ENCODE measurements at places on chromosomes 7 and 10.

- DNase-seq: no peak
Observed at GRCh38 chr10:118816471-118817168, 61.9 kb upstream of the CACUL1 start.

- no peak for DNase-seq
Observed at GRCh38 chr7:55557666-55558188, 14.6 kb downstream of the VOPP1 start.

DNA sequence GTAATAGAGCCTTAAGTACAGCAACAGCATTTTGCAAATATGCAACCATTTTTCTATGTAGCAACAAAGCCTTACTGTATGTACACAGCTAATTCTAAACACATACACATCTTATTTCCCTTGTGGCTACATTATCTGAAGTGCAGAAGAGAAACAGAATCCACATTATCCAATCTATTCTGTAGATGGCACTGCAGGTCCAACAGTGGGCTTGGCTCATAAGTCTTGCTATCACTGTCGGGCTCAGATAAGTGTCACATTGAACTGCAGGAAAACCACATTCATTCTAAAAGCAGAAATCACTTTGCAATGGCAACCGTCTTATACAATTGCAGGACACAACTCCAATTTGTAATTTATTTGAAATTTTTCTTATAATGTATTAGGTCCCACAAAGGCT lies 109.8 kb upstream of the NOBOX start:
- DNase-seq: peak; percentile 31

- DNase-seq: no peak
Observed at GRCh38 chr10:126315494-126316177, 72.6 kb downstream of the ADAM12 start.

DNA sequence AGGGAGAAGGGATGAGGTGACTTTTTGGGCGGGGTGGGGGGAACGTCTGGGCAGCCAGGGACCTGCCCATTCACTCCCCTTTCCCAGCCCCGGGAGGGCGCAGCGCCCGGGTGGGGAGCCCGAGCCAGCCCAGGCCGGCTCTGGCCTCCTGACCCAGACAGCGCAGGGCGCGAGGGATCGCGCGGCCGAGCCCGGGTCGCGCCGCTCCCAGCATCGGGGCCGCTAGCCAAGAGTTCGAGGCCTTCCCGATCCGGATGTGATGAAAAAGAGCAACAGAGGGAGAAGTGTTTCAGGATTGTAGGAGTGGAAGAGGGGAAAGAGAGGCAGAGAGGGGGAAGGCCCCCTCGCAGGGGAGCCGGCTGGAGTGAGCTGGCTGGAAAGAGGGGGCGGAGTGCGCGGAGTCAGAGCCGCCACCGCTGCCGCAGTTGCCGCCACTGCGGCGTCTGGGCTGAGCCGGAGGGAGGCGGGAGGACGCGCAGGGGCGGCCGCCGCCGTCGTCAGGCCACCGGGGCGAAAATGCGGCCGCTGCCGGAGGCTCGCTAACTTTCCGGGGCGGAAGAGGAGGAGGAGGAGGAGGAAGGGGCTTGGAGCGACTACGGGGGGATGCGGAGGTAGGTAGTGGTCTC lies at the start of gene MDFIC:
Gene MDFIC, plus strand, starts transcription at position 69 of the 626 bp plus-strand sequence. CDS start 940 bp downstream, outside the sequence.
- DNase-seq: peak; percentile 29

GRCh38 chr7:70434821-70435220 lies 697.1 kb upstream of the GALNT17 start:
- no peak for DNase-seq

DNA sequence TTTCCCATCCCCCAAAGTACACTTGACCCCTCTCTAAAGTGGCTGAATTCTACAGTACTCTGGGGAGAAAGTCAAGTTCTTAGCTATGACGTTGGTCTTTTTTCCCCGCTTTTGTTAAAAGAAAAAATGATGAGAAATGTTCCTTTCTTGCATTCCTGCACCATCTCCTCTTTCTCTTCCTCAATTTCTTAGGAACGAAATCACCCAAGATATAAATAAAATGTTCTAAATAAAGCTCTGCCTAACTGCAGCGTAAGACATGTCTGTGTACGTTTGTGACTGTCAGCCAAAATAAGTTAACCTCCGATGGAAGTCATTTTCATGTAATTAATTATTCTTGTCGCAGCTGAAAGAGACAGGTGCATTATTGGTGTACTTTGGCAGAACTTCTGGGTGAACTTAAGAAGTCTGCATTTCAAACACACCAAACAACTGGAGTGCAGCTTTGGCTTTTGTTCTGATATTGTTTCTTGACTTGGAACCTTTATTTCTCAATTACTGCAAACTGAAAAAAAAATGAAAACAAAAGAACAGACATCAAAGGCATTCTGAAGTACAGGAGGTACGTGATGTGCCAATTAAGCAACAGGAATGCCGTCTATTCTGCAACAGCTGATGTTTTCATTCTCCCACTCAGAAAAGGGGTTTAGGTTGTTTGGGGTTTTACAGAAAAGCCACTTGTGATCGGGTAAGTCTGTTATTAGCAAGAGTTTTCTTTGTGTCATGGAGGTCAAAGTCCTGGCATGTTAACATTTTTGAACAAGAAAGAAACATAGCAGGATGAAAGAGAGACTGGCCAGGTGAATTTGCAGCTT lies 82.4 kb upstream of the SDK1 start:
- peak; percentile 52 for DNase-seq

- no peak for DNase-seq
Observed at GRCh38 chr10:102507521-102507920, 3.7 kb downstream of the SUFU start.

- DNase-seq: no peak
Observed at GRCh38 chr7:42976371-42976770, 44.2 kb downstream of the MRPL32 start.

GRCh38 chr7:124718032-124718766 lies 47.4 kb downstream of the GPR37 start:
- no peak for DNase-seq

- no peak for DNase-seq
Observed at GRCh38 chr7:17071866-17072265, 190.1 kb upstream of the AGR3 start.

- no peak for DNase-seq
Observed at GRCh38 chr7:135259702-135260101, 26.1 kb downstream of the STRA8 start.

GRCh38 chr7:123746931-123747488 lies 1.8 kb downstream of the WASL start:
- no peak for DNase-seq

GRCh38 chr7:16889305-16889704 lies 7.5 kb upstream of the AGR3 start:
- DNase-seq: no peak

- DNase-seq: no peak
Observed at GRCh38 chr7:7962851-7963250, 5.7 kb upstream of the GLCCI1 start.

DNA sequence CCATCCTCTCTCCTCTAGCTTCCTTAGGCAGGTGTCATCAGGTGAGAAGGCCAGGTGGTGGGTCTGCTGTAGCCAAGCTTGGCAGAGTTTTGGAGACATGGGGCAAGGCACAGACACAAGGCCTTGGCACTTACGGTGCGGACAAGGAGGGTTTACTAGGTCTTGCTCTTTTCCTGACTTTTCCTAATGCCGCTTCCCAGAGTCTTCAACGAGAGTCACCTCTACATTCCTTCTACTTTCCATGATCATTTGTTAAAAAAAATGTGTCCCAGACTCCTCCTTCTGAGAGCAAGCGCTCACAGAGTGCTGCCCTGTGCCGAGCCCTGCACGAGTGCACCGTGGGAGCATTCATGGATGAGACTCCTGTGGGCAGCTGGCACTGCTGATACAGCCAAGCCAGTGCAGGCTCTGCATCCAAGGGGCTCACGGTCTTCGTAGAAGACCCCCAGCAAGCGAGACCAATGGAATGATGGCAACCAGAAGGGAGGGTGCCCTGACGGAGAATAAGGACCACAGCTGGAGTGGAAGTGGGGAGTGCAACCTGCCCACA lies 243.0 kb upstream of the MKI67 start:
- no peak for DNase-seq

GRCh38 chr10:44860811-44861736 lies 50.1 kb upstream of the TMEM72 start:
- no peak for DNase-seq

DNA sequence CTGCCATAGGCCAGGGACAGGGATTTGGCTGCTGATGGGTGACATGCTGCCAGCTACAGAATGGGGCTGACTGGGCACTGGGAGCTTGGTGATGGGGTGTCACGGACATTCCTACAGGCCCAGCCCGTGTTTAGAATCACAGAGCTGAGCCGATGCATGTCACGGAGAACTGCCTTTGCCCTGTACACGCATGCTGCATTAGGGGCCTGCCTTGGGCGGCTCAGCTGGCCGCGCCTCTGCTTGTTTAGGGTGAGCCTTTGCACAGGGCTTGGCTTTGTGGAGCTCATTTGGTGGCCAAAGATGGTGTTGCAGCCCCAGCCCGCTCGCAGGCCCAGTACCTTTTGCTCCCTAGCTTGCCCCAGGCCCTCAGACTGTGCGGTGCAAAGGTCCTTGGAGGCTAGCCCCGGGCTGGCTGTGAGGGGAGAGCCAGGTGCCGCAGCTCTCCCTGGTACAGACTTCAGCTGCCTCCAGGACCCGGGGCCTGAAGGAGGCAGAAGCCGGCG lies 108.4 kb upstream of the BTBD16 start:
- DNase-seq: no peak

DNA sequence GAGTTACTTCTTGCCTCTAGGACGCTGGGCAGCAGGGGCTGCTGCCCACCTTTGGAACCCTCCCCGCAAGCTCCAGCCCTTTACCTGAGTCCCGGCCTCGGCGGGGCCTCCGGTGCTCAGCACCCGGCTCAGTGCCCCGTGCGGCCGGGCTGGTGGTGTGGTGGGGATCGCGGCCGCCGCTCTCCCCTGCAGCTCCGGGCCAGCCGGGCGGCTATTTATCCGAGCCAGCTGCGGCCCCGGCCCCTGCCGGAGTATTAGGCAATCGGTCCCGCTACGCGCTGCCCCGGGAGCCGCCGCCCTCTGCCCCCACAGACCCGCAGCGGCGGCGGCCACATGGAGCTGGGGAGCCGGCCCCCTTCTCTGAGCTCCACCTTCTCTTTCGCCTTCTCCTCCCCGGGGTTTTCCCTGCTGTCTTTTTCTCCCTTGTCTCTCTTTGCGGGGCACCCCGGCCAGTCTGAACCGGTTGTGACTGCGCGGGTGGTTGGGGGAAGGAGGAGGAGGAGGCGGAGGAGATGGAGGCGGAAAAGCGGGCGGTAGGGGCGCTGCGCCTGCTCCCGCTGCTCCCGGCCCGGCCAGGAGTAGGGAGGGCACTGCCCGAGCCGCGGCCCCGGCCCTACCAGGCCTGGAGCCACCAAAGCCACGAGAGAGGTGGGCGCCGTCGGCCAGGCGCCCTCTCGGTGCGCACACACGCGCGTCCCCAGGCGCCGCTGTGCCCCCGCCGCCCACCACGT lies at the start of gene SLC16A9:
Gene SLC16A9, minus strand, starts transcription at position 456 of the 731 bp plus-strand sequence. CDS start 25,559 bp downstream, outside the sequence.
- DNase-seq: peak; percentile 32

- no peak for DNase-seq
Observed at GRCh38 chr10:3857318-3857717, 72.3 kb upstream of the KLF6 start.

DNA sequence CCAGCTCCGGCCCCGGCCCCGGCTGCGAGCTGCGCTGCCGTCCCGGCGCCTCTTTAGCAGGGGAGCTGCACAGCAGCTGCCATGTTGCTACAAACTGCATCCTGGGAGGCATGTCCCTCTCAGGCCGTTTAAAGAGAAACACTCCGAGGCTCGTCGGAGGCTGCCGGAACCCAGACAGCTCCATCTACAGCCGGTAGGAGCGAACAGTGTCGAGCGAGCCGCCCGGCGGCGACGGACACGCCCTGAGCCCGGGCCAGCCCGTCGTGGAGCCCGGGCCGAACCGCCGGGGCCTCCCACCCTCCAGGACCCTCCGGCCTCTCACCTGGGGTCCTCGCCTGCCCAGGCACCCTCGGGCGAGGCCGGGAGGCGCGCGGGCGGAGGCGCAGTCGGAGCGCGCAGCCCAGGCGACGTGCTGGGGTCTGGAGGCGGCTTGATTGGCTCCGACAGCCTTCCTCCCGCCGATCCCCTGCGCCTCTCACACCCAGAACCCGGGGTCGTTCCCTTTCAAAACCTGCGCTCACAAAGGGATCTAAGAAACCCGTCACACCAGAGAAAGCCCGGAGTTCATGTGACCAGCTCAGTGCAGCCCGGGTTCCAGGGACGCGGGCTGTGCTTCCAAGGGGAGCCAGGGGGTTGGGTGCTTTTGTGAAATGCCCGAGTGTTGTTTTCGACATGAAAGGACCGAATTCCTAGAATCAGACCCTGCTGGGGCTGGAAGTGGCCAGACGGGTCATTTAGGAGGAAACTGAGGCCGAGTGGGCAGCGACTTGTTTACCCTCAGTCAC lies at the start of gene ZNF777:
Gene ZNF777, minus strand, starts transcription at position 570 of the 785 bp plus-strand sequence. CDS start 5,040 bp downstream, outside the sequence.
- DNase-seq: peak; percentile 55

- no peak for DNase-seq
Observed at GRCh38 chr10:14671386-14671831, 103.3 kb downstream of the FAM107B start.

DNA sequence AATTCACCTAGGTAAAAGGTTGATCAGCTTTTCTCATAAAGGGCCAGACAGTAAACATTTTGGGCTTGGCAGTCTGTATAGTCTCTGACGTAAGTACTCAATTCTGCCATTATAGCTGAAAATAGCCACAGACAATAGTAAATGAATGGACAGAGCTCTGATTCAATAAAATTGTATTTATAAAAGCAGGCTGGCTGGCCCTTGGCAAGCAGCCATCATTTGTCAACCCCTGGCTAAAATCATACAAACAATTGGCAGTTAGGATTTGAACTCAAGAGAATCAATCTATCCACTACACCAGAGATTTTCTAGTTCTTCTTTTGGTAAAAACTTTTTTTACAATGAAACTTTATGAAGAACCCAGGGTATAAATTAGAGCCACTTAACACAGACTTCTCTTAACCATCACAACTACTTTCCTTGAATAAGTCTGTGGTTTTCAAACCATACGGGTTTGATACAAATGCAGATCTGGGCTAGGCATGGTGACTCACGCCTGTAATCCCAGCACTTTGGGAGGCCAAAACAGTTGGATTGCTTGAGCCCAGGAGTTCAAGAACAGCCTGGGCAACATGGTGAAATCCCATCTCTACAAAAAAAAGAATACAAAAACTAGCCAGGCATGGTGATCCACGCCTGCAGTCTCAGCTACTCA lies 124.5 kb downstream of the SLC16A9 start:
- no peak for DNase-seq

DNA sequence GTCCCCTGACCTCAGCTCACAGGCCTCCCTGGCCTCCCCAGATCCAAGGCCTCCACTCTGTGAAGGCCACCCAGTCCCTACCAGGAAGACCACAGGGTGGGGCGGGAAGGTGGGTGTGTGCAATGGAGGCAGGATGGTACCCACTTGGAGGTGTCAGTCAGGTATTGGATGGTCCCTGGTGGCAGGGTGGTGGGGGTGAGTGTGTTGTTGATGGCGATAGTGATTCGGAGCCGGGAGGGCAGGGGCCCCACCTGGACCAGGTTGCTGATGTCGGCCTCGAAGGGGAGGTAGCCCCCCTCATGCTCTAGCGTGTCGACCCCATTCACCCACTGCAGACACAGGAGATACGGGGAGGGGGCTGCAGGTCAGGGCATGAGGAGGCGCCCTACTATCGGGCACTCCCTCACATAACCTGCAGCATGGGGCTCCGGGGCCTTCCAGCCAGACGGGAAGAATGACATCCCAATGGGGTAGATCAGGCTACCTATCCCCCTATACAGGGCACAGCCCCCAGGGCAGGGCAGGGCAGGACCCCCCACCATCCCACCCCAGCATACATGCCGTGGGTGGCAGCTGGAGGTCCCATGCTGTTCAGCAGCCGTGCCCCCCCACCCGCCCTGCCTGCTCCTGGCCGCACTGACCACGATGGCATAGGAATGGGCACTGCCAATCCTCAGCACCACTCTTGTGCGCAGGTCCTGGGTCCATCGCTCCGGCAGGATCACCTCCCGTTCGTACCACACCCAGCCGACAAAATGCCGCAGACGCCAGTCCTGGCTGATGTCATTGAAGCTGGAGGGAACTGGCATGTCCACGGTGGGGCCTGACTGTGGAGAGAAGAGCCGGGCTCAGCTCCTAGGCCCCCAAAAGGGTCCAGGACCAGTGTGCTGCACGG lies 2.2 kb downstream of the GUSB start:
- no peak for DNase-seq
